H9 (cell line): ENCODE measurements at places on chromosomes 2 and 18. TPM values are rescaled to one million over a fixed set of nuclear protein-coding genes. Genes with fewer than 3 reads are reported as not detected.

Gene THUMPD2
- 18.0 and 19.5 TPM in 2 replicates for total RNA-seq

Gene TUBB8B
- 0.72 and 1.0 TPM in 2 replicates for total RNA-seq

Gene PAX3
- total RNA-seq, result not detected in 2 replicates

Gene AGXT
- not detected in 2 replicates for total RNA-seq

DNA sequence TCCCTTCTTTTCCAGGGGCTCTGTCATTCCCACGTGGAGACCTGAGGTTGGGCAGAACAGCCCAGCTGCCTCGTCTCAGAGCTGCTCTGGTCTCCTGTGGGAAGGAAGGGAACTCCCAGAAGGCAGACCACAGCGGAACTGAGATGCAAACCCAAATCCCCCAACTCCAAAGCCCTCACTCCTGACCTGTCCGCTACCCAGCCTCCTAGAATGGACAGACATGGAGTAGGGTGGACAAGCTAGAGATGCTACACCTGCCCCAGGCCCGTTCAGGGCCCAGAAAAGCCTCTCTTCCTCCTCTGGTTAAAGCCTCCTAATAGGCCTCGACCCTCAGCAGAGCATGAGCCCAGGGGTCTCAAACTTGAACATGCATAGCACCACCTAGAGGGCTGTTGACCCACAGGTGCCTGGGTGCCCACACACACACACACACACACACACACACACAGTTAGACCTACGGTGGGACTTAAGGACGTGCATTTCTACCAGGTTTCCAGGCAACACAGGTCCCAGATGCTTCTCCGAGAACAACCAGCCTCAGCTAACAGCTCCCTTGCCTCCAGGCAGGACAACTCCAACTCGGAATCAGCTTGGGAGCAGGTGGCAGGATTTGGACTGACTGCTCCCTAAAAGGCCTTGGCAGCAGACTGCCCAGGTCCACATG is 93.5 kb downstream of the TNS1 start:
- DNase-seq, result no peak

- DNase-seq, result peak; percentile 75
Observed at GRCh38 chr18:2104620-2105462, 466.5 kb downstream of the METTL4 start.

GRCh38 chr2:55771612-55772011 is 78.0 kb upstream of the PNPT1 start:
- no peak for DNase-seq

DNA sequence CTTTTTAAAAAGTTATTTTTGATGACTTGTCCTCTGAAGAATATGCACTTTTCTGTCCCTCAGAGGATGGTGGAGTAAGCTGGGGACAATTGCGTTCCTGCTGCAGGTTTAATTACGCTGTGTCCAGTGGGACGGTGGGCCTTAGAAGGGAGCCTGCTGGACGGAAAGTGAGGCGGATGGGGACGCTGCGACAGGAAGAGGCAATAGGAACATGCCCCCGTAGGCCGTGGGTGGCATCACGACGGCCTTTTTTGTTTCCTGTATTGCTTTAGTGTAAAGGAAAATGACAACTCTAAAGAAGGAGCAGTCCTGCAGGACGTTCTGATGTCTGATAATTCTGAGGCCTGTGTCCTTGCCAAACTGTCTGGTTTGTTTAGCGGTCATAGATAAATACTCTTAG is 121.6 kb downstream of the NFATC1 start:
- peak; percentile 24 for DNase-seq

DNA sequence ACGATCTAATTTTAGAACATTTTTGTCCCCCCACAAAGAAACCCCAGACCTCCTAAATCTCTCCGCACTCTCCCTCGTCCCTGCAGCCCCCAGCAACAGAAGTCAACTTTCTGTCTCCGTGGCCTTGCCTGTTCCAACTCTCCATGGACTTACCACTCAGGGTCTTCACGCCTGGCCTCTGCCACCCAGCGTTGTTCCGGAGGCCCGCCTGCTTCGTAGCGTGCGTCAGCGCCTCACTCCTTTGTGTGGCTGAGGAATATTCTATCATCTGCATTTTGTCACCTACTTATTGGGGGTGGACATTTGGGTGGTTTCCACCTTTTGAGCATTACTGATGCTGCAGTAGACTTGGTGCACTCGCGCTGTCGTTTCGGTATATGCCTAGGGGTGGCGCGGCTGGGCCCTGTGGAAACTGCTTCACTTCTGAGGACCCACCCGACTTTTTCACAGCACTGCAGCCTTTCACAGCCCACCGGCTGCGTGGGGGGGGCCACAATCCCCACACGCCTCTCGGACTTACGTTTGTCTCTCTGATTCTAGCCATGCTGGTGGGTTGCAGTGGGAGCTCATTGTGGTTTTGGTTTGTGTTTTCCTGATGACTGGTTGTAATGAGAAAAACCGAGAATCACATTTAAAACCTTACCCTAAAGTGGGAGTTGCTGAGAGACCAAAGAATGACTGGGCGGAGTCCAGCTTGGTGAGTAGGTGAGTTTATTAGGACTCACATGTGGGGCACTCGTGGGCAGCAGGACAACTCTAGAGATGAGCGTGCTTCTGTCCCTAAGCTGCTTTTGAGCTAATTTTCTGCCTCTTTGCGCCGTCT is 1.4 kb upstream of the HSBP1L1 start:
- no peak for DNase-seq

- no peak for DNase-seq
Observed at GRCh38 chr2:99565227-99565626, 75.4 kb upstream of the REV1 start.

DNA sequence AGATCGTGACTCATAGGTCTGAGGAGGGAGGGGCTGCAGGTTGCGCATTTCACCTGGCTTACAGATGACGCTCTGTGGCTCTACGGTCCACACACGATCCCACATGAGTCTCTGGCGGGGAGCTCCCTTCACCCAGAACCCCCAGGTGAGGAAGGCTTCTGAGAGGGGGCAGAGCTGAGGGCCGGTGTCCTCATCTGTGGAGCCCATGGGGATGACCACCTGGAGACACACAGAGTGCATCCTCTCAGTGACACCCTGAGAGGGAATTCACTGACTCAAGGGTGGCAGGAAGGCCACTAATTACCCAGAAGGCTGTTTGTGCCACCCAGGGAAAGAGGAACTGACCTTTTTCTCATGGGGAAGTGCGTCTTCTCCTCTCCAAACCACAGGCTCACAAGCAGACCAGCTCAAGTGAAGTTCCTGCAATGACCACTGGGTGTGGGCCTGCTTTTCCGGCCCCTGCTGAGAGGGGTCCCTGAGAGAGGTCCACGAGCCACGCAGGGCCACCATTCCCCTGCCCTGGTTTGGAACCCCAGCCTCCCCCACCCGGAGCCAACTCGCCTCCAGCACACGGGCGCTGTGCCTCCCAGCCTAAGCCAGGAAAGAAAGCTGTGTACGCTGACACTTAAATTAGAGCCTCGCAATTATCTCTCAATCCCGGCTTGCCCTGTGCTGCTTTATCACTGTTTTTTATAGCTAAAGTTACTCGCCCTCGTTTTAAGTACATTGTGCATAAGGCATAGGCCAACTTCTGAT is 114.1 kb downstream of the BCL11A start:
- peak; percentile 58 for DNase-seq

DNA sequence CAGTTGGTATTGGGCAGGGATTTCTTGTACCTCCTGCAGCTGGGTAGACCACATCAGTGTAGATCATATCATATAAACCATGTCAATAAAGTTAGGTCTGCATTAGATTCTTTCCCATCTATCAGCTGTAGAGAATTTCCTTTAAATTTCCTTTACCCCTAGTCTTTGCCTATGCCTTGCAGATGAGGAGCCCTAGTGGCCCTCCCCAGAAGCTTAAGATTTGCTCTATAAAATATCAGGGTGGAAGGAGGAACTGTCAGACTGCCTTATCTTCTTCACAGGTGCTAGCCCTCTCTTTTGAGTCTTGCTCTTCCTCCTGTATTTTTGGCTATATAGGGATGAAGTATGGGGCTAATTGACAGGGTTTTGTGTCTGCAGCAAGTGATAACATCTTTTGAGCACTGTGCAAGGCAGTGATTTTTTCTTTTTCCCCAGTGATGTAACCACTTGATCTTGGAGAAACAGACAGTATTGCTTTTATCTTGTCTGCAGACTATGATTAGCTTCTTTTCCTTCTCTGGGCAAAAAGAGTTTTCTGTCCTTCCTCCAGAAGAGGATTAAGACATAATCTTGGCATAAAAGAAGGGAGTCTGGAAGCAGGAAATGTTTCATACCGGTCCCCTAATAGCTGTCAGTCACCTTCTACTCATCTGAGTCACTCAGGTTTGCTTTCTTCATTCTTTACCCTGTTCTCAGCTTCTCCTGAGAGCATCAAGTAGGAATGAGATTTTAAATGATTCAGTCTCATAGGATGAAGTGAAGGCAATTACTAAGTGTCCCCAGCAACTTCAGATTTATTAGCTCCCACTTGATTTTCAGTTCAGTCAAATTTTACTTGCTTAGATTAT is 286.4 kb downstream of the CDH19 start:
- no peak for DNase-seq

GRCh38 chr2:65199166-65199565 is 28.5 kb upstream of the ACTR2 start:
- no peak for DNase-seq

DNA sequence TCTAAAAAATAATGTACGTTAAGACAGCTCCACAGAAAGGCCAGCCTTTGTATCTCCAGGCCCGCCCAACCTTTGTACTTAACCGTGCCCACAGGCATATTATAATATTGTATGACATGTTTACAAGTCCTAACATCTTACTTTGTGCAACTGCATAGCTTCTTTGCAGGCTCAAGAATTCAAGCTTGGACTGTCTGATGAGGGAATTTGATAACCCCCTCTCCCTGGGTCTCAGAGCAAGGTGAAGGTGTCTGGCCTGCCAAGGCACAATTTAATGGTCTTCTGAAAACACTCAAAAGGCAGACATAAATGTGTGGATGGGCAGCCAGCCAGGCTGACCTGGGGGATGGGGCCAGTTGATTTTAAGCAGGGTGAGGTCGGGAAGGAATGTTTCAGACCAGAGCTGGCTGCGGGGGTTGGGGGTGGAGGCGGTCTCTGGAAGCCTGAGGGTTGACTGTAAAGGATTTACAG is 732.7 kb upstream of the FANCL start:
- DNase-seq, result peak; percentile 55

DNA sequence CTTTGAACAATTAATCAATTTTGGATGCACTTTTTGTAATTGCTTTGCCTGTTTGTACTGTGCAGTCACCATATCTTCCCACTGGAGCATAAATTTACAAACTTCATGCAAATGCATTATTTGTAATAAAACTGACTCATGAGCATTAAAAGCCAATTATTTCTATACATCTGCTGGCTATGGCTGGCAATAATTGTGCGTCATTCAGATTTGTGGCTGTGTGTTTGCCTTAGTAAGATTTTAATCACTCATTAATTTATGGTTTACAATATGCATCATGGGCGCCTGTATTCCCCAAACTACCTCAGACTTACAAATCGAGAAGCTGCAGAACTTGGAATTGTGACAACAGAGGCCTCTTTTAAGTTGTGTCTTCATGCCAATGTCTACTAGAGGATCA is 132.4 kb upstream of the TRIB2 start:
- DNase-seq, result no peak

- DNase-seq, result no peak
Observed at GRCh38 chr2:187081461-187081860, 232.5 kb upstream of the ZSWIM2 start.
